ENCODE measurements at places on chromosomes 5 and 9. TPM values are rescaled to one million over a fixed set of nuclear protein-coding genes. Genes with fewer than 3 reads are reported as not detected.

Gene RGS3
- total RNA-seq: 35.7 TPM

Gene ABL1
- 41.5 TPM for total RNA-seq

Gene NDST1
- 49.6 TPM for total RNA-seq

Gene C5orf52
- not detected for total RNA-seq

Gene FAM221B
- total RNA-seq: not detected

Gene AK8
- 0.18 TPM for total RNA-seq

Gene KIF2A
- 25.1 TPM for total RNA-seq

Gene WWC1
- not detected for total RNA-seq

Gene TMEM252
- not detected for total RNA-seq

Gene VCAN
- total RNA-seq: 38.9 TPM

Gene SLC26A2
- 8.1 TPM for total RNA-seq

Gene DBH
- not detected for total RNA-seq

Gene ACOT12
- total RNA-seq: not detected

Measured in myometrial cell (primary cell).